ENCODE measurements at places on chromosomes 2 and 18.

DNA sequence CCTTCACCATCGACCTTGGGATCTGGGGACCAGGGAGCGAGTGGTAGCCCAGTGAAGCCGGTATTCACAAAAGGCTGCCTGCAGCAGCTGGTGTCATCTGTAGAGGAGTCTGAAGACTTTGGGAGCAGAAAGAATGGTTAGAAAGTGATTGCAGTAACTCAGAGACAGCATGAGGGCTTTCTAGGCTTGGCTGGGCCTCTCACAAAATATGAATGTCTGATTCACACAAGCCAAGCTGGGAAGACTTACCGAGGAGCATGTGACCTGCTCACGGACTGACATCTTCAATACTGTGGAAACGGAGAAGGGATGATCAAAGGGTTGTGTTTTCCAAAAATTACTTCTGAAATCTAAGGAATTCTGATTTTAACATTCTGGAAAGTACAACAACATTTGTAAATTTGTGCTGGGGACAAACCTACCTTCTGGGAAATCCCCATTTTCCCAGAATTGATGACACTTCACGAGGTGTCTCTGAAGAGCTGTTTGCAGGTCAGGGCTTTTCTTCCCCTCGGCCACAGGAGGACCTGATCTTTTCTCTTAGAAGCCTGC is 111.7 kb downstream of the ACOXL start:
- no peak for DNase-seq

DNA sequence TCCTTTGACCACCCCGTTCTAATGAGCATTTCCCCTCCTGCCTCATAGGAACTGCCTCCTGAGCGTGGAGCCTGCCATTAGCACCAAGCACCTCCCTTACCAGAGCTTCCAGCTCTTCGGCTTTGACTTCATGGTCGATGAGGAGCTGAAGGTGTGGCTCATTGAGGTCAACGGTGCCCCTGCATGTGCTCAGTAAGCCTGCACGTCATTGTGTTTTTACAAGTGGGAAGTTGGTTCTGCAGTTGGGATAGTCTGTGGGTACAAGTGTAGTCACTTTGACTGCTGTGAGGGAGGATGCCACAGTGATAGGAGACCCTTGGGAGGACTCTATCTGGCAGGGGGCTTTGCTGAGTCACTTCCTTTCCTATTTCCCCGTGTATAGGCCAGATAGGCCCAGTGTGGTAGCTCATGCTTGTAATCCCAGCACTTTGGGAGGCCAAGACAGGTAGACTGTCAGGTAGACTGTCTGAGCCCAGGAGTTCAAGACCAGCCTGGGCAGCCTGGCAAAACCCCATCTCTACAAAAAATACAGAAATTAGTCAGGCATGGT is 22.0 kb upstream of the POLR1B start:
- no peak for DNase-seq

DNA sequence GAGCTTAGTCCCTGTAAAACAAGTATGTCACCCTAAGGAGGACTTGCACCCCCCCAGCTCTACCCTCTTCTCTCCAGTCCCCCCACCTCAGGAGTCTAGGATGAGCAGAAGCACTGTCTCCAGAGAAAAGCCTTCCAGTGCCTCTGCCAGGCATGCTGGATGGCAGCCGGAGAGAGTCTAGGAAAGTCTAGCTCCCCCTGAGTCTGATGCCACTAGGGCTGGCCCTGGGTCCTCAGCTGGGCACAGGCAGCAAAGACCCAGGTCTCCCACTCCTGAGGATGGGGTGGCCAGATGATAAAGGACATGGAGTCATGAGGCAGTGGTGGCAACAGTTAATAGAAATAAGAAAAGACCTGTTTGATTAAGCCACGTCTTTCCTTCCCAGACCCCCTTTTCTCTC is 225.6 kb downstream of the CYP26B1 start:
- DNase-seq, result no peak

- no peak for DNase-seq
These were observed 6.6 kb downstream of the FECH start for GRCh38 chr18:57579934-57580333.

DNA sequence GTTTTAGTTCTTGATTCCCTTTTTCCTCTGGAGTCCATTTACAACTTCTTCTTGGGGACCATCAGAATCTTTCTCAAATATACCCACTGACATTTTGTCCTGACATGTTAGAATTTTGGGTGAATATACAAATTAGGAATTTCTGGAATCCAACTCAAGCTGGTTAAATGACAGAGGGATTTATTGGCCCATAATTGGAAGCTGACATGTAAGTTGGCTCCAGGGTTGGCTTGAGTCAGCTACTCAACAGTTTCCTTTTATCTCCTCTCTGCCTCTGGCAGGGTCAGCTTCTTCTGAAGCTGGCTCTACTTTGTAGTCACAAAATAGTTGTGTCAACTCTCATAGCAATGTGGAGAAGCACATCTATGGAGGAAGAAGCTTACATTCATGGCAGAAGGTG is 36.6 kb upstream of the PPP1R1C start:
- peak; percentile 30 for DNase-seq

DNA sequence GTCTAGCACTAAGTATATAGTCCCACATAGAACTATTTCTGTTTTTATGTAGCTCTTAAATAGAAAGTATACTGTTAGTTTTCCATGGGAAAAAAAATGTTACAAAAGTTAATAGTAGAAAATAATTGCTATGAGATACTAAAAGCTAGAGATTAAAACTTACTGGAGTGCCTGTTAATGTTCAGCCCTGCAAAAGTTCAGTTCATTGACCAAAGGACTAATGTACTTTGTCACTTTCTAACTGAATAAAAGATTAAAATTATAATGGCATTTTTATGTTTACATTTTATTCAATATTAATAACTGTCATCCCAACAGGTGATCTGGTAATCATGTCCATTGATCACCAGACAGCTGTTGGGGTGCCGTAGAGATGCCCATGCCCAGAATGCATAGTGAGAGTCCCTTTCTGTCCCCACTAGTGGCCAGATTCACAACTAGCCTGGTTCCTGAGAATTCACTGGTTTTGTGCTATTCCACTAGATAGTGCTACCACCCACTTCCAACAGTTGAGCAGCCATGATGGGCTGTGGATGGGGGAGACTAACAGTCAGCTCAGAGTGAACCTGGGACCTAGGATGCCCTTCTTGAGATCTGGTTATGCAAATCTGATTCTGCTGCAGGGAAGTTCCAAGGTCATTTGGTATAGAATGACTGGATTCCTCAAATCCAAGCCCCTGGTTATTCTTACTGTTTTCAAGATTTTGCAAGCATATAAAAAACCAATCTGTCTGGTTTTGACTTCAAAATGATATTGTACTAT is 57.8 kb downstream of the AFTPH start:
- DNase-seq, result no peak

GRCh38 chr2:189933041-189933440 is 129.5 kb downstream of the MSTN start:
- DNase-seq, result no peak

Measured in fibroblast of mammary gland (primary cell).